ENCODE measurements at places on chromosomes 7 and 10.

GRCh38 chr7:94296881-94297280 is 97.8 kb upstream of the COL1A2 start:
- no peak for DNase-seq

GRCh38 chr10:132900211-132900756 is 42.1 kb downstream of the CFAP46 start:
- no peak for DNase-seq

GRCh38 chr10:123858077-123858681 is 33.4 kb downstream of the CPXM2 start:
- no peak for DNase-seq

GRCh38 chr7:127865466-127865865 is 165.8 kb downstream of the LRRC4 start:
- no peak for DNase-seq

GRCh38 chr7:90345595-90346335 is 751 bp upstream of the GTPBP10 start:
- DNase-seq = peak; percentile 39

DNA sequence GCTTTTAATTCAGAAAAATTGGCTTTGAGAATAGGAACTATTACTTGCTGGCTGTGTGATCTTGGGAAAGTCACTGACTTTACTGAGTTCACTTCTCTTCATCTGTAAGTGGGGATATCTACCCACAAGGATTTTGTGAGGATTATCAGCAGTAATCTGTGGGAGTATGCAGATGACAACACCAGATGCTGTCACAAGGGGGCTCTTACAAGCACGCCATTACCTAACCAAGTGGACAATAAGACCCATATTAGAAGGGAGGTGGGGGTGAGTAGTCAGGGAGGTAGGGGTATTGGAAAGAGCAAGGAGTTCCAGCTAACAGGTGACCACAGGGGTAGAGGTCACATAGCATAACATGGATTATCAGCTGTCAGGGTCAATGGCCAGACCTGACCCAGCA is 569.4 kb downstream of the SUGCT start:
- no peak for DNase-seq

- DNase-seq = no peak
These were observed 4.2 kb upstream of the ASB4 start for GRCh38 chr7:95481271-95482165.

GRCh38 chr7:128188396-128189230 is 52.5 kb upstream of the LEP start:
- no peak for DNase-seq

- DNase-seq = no peak
These were observed 166.0 kb upstream of the ZMIZ1 start for GRCh38 chr10:78902815-78903214.

DNA sequence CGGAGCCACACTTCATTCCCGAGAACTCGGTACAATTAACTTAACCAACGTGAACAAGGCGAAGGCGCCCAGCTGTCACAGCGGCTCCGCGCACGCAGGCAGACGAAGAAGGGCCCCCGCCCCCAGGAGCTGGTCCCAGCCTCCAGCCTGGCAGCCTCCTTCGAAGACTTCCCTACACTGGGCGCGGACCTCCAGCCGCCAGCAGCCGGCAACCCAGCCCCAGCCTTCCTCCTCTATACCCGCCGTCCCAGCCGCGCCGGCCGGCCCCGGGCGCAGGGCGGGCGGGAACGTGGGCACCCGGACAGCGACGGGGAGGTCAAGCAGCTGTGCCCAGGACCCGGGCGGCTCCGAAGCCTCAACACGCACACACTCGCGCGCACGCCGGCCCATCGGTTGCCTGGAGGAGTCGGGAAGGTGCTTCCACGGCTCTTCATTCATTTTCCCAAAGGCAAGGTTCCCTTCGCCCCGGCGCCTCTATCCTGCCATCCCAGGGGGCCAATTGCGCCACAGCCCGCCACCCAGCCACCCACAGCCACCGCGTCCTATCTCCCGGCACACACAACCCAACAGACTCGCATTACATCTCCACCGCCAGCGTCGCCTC is 1.6 kb downstream of the CHST15 start:
- DNase-seq = no peak

GRCh38 chr10:104150139-104150538 is 28.2 kb downstream of the SFR1 start:
- DNase-seq = no peak

GRCh38 chr7:113292105-113292504 is 173.8 kb upstream of the SMIM30 start:
- no peak for DNase-seq

DNA sequence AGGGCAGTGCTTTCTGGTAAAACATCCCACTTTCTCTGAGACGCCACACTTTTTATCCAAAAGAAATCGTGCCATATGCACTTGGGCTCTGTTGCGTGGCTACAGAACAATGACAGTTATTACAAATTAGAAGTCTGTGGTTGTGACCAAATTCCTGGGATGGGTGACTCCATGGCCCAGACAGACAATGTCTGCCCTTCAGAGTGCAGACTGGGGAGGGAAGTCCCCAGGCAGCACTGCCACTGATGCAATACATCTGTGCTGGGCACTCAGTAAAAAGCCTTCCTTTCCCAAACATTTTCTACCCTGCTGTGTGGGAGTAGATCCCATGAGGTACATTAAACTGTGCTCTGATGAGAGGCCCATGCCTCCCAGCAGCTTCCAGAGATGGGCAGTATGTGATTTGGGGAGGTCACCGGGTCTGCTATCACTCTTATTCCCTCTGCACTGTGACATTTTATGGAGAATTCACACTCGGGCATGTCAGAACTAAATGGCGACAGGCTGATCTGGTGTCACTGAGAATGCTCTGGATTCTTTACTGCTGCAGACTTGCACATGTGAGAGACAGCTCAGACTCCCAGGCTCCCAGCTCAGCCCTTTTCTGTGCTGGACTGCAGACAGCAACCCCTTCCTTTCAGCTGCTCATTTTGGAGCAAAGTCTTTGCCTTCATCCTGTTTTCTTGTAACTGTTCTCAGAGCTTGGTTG is 243.5 kb upstream of the ZNF32 start:
- DNase-seq = no peak

DNA sequence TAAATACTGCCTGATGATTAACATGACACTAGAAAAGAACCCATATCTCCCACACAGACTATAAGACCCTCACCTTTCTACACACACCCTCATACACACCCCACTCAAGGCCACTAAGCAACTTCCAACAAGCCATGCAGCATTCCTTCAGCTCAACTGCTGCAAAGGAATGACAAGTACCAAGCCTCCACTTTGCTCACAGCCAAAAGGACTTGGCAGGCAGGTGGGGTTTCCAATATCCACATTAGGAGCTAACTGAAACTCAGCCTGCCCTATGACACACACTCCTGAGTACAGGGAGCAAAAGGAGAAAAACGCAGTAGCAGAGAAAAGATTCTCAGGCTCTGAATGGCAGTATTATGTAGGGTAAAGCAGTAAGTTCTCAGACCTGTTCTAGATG is 13.4 kb downstream of the USP54 start:
- no peak for DNase-seq

DNA sequence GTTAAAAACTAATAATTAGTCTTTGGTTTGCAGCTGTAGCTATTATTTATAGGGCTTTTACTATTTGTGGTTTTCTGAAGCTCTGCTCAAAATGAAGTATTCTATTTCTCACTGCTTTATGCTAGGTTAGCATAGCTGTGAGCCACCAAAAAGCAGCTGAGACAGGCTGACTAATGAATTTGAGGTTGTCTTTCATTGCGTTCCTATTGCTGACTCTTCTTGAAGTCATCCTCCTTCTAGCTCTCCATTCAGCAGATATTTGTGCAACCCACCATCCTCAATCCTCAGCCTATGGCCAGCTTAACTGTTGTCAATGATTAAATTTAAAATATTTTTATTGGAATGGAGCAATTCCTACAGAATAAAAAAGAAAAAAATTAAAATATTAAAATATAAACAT is 2.1 kb upstream of the RALA start:
- DNase-seq = no peak

DNA sequence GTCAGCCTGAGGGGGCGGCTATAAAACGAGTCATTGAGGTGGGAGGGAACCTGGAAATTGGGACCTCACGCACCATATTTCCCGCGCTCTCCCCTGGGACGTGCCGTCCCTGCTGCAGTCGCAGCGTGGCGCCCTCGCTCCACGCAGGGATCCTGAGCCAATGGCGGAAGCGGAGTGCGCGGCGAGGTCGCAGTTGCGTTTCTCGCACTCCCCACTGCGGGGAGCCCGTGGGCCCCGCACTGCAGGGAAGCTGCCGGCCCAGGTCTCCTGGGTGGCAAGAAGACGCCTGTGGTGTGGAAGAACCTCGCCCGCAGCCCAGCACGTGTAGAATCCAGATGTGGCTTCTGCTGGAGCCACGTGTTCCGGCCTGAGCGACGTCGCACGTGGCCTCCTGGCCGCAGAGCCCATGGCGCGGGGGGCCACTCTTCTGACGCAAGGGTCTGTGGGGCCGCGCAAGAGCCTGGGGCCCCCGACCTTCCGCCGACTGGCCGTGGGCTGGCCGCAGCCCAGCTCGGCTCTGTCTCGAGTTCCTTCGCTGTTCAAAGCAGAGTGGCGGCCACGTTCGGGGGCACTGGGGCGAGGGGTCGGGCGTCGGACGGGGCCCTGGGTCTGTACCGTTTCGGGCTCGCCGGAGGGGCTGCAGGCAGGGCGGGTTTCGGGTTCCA is 26.4 kb downstream of the HIF1AN start:
- peak; percentile 90 for DNase-seq

DNA sequence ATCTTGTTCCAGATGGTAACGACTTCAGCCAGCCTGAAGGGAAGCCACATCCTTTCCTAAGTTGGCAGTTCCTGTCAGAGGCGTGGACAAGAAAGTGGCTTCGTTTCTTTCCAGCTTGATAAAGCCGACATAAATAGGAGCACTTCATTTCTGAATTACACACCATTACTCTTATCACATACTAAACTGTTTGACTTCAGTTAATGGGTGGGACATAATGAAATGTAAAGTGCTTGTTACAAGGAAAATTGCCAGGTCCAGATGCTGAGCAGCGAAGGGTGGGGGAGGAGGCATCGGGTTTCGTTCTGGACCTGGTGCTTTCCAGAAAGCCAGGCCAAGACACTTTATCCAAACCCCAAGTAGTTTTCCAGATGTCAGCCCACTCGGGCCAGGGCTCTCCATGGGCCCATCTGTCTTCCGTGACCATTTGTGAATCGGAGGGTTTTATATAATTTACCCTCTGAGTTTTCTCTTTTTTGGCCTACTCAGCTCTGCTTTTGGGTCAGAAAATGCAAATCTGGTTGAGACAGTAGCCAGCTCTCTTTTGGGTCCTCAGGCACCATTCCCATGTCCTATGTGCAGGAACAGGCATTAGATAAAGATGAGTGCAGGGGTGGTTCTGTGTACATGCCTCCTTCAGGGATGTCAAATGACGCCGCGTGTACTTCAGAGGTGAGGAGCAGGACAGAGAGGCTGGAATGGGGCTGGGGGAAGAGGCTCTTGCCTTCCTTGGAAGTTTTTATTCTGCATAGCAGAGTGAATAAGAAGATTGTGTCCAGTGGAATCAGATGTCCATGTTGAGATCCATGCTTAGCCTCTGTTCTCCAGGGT is 90.2 kb downstream of the TACC2 start:
- DNase-seq = peak; percentile 33

- DNase-seq = no peak
These were observed 52.0 kb downstream of the PTEN start for GRCh38 chr10:87915406-87915805.

- DNase-seq = no peak
These were observed 57.6 kb downstream of the YKT6 start for GRCh38 chr7:44258423-44258760.

GRCh38 chr7:48078470-48078869 is 10.6 kb upstream of the UPP1 start:
- no peak for DNase-seq

DNA sequence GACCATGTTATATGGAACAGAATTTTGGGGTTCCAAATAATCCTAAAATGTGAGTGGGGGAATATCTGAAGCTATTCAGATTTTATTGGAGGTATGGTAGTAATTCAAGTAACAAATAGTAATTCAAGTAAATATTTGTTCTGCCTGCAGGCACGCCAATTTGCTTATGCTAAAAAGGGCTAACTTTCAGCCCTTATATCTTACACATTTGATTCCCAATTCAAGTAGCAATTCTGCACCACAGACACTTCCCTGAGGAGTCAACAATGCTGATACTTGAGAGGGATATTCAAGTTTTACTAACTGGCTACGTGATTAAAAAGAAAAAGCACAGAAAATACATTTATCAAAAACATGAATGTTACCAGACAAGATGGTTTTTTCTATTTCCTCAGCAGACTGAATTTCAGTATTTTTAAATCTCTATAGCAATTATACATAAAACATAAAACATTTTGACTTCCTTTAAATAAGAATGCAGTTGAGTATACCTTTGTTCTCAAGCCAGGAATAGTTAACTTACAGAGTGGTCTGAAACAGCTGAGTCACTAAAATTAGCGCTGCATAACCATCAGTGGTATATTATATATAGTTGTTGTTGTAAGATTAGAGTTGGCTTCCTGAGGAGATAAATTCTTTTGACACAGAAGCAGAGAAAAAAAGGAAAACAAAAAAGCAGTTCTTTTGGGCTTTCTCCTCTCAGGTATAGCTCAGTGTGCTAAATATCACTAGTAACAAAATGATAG is 33.9 kb downstream of the MTPN start:
- peak; percentile 81 for DNase-seq

DNA sequence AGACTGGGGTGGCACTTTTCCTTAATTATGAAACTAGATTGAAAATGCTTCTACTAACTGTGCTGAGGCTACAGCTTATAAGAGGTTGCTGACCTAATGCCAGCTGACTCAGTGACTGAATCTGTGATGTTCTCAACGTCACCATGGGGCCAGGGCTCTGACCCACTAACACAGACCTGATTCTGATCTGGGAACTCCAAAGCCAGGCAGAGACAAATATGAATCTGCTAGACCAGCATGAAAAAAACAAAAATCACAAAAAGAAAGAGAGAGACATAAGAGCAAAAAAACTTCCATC is 16.1 kb downstream of the USP6NL start:
- no peak for DNase-seq

DNA sequence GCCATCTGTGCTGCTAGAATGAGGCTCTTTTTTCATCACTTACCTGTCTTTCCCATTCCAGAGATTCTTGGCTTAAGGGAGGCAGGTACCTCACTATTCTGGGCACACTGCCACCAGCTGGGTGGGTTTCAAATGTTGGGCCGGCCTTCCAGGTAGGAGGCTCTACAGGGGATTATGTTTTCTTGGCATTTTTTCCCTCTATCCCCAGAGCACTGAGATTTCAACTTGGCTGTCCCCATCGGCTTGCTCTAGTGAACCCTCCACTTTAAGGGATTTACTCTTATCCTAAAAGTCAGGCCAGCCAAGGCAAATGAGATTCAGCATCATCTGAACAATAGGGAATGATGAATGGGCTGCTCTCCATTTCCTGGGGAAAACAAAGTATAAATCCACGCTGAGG is 710.1 kb upstream of the CELF2 start:
- DNase-seq = no peak

DNA sequence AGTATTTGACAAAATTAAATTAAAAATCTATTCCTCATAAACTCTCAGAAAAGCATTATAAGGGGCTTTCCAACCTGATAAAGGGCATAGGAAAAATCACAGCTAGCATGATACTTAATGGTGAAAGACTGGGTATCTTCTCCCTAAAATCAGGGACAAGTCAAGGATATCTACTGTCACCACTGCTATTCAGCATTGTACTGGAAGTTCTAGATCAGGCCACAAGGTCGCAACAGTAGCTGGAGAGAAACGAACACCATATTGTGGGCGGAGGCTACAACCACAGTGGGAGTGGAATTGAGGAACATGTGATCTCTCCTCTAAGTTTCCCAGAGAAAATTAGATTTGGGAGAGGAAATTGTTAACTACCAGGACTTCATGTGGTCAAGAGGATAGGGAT is 70.0 kb upstream of the NAMPT start:
- no peak for DNase-seq

GRCh38 chr7:152333134-152333533 is 102.7 kb downstream of the KMT2C start:
- no peak for DNase-seq
